ENCODE measurements at places on chromosomes 7 and 10.
A peak's percentile ranks its signal among the peaks of the same experiment; 100 is the strongest.

DNA sequence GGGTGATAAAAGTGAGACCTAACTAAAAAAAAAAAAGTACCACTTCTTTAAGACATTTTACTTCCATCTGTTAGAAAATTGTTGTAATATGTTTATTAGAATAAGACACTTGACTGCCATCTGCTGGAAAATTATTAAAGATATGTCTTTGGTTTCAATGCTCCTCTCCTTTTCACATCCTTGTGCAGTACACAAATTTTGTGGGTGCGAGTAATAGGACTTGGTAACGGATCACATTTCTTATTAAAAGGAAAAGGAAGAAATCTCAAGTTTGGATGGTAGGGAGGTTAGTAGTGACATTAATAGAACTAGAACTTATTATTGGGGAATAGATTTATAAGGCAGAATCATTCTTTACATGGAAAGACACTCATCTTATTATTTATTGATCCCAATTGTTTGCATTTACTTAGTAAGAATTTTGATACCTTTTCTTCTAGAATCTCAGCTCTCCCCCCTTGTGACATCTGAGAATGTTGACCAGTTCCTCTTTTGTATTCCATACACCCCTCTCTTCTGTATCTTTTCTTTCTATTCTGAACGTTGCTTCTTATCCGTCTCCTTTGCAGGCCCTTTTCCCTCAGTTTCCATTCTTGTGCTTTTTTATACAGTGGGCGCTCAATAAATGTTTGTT is 43.0 kb upstream of the RPA3 start:
- DNase-seq, result no peak

- DNase-seq, result no peak
Measured at GRCh38 chr7:28497009-28497408, 84.7 kb downstream of the CREB5 start.

GRCh38 chr10:94343151-94343550 is 19.6 kb downstream of the NOC3L start:
- DNase-seq, result no peak

- DNase-seq, result no peak
Measured at GRCh38 chr10:43214956-43215561, 51.8 kb downstream of the RASGEF1A start.

DNA sequence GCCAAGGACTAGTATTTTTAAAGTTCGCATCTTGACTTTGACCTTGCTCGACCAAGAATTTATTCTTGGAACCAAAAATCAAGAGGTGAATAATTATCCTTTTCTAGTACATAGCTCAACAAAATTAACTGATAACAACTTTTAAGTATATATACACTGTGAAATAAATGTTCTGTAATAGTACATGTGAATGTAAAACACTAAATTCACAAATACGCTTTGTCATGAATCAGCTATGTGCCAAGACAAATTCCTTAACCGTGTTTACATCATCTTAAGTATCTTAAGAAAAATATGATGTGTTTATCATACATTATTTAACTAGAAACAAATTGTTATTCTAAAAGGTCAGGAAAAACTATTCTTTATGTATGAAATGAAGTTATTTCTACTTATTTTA is 83.3 kb downstream of the CUL2 start:
- DNase-seq, result no peak

DNA sequence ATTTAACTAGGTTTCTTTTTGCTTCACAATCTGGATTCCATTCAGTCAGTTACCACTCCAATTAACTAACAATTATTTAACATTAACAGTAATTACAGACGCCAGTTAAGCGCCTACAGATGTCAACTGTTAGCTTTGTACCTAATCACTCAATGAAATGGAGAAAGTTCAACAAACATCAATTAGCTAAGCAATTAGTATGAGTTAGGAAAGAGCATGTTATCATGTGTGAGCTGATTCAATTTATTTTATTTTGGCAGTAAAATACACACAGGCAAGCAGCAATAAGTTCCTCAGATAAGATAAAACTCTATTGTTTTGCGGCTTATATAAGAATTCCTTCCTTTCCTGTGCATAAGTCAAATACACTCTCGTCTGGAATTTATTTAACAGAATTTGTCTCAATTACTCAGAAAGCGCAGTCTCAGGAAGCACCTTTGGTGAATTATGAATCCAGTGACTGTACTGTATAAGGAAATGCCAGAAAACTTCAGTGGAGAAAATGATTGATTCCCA is 427.1 kb upstream of the GALNT17 start:
- no peak for DNase-seq

GRCh38 chr7:50565977-50566376 is 772 bp upstream of the DDC start:
- no peak for DNase-seq

DNA sequence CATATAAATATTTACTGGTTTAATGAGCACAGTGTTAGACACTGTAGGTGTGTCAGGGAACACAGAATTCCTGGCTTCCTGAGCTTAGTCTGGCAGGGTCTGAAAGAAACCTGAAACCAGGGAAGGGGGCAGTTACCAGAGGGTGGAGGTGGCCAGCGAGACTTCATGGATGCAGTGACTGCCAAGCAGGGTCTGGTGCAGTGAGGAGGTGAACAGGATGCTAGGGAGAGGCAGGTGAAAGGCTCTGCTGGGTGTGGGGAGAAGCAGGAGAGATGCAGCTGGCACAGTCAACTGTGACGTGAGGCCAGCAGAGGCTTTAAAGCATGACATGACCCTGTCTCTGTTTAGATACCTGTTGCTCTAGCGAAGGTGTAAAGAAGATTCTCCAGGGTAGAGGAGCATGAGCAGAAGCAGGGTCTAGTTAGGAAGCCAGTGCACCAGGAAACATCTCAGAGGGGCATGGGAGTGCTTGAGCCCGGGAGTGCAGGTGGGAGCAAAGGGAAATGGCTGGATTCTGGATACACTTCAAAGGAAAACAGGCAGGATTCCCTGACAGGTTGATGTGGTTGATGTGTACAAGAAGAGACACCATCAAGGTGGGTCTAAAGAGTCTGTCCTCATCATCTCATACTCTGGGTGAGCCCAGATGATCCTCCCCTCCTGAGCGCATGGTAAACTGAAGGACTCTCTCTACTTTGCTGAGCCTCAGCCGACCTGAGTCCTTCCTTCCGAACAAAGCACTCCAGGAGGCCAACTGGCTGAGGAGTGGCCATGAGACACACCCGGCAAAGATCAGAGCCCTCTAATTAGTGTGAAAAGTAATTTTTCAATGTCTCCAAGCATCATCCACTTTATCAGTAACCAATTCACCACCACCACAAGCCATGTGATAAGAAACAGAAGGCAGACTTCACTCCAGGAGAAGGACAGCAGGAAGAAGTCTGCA is 186.8 kb downstream of the COBL start:
- DNase-seq, result no peak

DNA sequence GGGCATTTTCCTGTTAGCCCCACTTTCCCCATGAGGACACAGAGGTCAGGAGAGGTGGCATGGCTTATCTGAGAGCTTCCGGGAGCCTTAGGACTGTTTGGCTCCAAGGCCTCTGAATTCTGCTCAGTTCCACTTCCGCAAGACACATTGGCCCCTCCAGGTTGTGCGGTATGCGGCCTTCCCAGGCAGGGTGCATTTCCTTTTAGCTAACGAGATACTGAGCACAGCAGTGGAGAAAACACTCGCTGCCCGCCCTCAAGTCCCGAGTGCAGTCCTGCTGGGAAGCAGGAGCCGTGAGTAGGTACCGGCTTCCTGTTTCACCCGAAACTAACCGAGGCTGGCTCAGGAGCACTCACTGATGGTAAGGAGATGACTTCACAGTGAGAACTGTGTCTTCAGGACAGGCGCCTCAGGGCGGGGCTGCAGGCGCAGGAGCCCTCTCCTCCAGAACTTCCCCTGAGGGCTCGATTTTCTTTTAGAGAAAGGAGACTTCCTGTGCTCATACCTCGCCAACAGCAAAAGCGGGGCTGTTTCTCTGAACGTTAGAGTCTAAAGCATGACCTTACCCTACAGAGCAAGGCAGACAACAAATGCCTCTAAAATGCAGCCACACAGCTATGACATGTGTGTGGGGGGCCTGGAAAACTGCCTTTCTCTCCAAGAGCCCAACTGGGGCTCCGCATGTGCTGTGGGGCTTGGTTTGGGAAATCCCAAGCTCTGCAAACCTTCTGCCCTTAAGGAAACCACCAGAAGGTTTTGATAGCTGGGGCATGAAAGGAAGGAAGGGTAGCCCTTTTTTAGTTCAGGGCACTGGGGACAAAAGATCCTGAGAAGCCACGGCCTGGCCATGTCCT is 25.9 kb downstream of the RGS10 start:
- no peak for DNase-seq

DNA sequence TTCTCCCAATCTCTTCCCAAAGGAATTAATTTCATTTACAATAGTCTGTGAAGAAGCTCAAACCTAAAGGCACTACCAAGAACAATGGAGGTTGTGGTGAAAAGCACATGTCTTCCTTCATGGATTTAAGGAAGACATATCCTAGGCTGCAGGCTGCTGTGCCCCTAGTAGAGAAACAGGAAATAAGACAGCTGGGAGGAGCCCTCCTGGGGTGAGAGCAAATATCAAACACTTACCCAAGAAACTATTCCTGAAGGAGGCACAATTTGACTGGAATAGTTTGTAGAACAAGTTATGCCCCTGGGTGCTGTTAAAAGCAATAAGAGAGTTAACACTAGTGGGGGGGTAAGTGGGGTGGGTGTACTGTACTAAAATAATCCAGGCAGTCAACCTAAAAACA is 30.1 kb downstream of the PDZD8 start:
- DNase-seq, result no peak

DNA sequence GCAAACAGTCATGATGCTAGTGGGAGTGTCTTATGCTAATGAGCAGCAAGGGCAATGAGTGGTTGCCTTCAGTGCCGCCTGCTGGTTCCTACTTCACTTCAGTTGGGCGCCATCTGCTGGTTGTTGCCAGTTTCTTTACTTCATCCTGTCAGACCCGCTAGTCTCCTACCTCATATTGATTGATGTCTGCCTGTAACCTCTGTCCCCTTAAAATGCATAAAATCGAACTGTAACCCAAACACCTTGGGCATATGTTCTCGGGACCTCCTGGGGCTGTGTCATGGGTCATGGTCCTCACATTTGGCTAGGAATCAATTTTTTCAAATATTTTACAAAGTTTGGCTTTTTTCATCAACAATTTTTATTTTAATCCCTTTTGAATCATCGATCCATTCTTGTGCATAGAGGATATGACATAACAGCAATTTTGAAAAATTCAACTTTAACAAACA is 62.8 kb upstream of the C7orf33 start:
- no peak for DNase-seq

DNA sequence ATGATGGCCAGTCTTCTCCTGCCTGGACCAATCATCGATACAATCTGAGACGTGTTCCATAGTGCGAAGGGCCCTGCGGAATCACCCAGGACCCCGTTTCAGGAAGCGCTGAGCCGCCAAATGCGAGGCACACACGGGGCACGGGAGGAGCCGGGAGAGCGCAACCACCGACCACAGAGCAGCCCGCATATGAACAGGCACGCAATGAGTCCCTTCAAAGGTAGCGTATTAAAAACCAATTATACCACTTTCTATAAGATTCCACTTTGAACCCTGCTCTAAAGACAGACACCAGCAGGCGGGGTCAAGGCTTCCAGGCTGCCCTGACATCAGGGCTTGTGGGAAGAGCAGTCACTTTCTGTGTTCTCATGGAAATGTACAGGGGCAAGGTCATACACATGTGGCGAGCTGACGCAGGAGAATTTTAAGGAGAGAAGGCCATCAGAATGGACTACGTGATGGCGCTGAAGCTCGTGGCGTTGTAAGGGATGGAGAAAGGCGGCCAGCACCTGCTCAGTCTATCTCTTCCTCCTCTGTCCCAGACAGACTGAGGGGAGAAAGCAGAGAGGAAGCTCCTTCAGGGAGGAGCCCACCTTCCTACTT is 46.2 kb downstream of the AMZ1 start:
- DNase-seq, result no peak

DNA sequence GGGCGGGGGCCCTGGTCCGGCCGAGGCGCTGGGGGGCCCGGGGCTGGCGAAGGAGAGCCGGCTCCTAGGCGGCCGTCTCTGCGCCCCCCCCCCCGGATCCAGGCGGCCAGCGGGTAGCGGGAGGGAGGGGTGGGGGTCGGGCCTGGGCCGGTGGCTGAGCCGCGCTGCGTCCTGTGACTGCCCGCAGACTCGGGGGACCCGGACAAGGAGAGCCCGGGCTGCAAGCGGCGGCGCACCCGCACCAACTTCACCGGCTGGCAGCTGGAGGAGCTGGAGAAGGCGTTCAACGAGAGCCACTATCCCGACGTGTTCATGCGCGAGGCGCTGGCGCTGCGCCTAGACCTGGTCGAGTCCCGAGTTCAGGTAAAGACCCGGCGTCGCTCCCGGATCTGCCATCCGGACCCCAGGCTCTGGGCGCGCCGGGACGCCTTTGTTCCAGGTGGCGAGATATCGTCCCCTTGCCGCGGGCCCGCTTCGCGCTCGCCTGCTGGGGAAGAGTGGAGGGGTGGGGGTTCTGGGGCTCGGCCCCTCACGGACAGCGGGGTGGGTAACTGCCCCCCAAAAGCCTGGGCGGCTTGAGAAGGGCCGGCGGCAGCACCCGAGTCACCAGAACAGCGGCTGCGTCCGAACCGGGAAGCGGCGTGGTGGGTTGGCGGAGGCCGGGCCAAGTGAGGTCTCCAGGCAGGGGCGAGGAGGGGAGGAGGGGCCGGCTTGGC is 819 bp downstream of the UNCX start:
- DNase-seq, result no peak

DNA sequence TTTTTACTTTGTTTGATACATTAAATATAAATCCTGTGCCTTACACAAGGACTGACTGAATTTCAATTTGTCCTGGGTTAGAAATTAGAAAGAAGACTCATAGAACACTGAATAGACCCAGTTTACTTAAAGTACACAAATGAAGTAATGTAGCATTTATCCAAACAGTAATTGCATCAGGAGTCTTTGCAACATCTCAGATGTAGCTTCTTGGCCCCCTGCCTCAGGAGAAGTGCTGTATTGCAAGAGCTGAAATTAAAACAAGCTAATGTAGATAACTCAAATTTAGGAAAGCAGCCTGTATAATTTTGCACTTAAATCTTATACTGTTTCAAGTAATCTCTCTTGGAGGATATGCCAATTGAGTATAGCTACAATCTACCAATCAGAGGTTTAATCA is 54.3 kb upstream of the KCND2 start:
- peak; percentile 18 for DNase-seq

GRCh38 chr10:100507357-100507732 is 12.3 kb downstream of the SEC31B start:
- DNase-seq, result no peak

DNA sequence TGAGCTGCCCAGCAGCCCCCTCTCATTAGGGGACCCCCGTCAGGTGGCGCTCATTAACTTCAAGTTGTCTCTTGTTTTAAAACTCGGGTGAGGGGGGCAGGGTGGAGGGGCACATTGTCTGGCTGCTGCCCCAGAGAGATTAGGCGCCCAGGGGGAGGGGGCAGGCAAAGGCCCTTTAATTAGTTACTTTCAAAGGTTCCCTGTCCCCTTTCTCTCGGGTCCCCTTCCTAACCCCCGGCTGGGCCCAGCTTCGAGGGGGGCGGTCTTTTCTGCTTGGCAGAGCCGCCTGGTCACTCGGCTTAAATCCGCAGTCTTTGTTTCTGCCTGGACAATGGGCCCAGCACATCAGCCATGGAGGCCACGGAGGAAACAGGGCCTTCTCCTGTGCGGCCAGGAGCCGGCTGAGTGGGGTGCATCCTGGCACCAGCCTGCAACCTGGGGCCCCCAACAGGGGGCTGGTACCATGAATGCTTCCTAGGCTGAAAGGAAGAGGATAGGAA is 38.9 kb upstream of the SLF2 start:
- no peak for DNase-seq

- no peak for DNase-seq
Measured at GRCh38 chr10:13003004-13003403, 1.5 kb upstream of the CCDC3 start.

Measured in AG09319 (cell line).